Right lung (tissue), 10 donors: ENCODE measurements at places on chromosomes 12 and 14.

- no peak for DNase-seq
Observed at GRCh38 chr12:59980476-59980875, 384.6 kb downstream of the SLC16A7 start.

DNA sequence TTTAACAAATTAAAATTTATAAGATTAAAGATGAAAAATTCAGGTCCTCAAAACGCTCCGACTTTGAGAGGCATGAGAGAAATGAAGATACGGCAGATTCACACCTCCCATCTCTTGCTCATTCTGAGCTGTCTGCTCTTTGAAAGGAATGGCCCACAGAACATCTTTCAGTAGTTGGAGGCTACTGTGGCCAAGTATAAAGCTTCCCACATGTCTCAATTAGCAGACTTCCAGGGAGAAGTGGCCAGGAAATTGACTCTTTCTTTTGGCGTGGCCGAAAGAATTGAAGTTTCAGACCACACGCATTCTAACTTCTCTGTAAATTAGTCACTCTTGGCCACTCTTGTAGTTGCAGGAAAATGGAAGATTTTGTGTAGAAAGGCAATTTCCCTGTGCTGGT lies 129.2 kb downstream of the DIP2B start:
- DNase-seq, result no peak

GRCh38 chr12:123200414-123200813 lies 32.5 kb downstream of the MPHOSPH9 start:
- no peak for DNase-seq

- no peak for DNase-seq
Observed at GRCh38 chr14:66568220-66568619, 60.3 kb downstream of the GPHN start.

- no peak for DNase-seq
Observed at GRCh38 chr14:51732494-51733112, 80.9 kb downstream of the FRMD6 start.

GRCh38 chr12:76144245-76144549 lies 59.7 kb upstream of the NAP1L1 start:
- DNase-seq, result no peak

- DNase-seq, result no peak
Observed at GRCh38 chr12:57309420-57309819, 58.4 kb upstream of the STAC3 start.

- DNase-seq, result no peak
Observed at GRCh38 chr12:41103614-41104013, 84.5 kb upstream of the PDZRN4 start.

GRCh38 chr12:59629890-59630289 lies 34.1 kb downstream of the SLC16A7 start:
- no peak for DNase-seq

- DNase-seq, result no peak
Observed at GRCh38 chr14:99195602-99196309, 76.2 kb downstream of the BCL11B start.

- DNase-seq, result no peak
Observed at GRCh38 chr14:37969511-37969979, 238.2 kb upstream of the SSTR1 start.

DNA sequence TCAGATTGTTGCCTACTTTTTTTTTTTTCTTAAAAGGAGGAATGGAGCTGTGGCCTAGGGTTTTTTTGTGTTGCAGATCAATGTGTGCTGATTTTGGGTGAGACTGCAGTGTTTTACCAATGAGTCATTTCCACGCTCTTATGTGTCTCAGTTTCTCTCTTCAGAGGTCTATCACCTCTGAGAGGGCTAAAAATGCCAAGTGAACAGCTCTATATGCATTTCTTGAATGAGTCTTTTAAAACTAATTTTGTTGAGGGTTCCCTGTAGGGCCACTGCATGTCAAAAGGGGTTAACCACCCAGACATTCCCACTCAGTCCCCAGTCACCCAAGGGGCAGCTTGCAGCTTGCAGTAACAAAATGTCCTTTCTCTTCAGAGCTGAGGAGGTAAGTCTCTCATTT lies 24.3 kb upstream of the GLIPR1L2 start:
- no peak for DNase-seq

DNA sequence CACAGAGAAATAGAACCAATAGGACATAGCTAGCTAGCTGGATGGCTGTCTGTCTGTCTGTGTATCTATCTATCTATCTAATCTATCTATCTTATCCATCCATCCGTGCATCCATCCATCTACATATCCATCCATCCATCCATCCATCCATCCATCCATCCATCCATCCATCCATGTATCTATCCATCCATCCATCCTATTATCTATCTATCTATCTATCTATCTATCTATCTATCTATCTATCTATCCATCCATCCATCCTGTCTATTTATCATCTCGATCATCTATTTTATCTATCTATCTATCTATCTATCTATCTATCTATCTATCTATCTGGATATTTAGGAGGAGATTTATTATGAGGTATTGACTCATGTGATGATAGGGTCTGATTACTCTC lies 84.9 kb downstream of the DNAH10 start:
- DNase-seq, result no peak

- no peak for DNase-seq
Observed at GRCh38 chr12:98911396-98911795, 266.3 kb downstream of the APAF1 start.

DNA sequence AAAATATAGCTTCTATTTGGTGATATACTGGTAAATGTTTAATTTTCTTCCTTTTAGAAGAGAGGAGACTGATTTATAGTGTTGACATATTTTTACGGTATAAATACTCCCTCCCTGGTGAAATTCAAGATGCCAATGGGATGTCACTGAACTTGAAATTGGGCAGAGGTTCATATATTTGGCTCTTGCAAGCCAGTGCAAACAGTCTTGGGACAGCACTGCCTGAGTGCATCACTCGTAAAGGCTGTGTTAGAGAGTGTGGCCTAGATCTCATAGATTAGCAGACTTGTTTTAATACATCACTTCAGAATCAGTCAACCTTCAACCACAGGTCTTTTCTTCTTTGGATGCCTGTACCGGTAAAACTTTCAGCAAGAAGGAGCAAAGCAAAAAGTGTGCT lies 681.0 kb downstream of the NRXN3 start:
- no peak for DNase-seq

- no peak for DNase-seq
Observed at GRCh38 chr12:2242216-2242615, 189.4 kb downstream of the CACNA1C start.

DNA sequence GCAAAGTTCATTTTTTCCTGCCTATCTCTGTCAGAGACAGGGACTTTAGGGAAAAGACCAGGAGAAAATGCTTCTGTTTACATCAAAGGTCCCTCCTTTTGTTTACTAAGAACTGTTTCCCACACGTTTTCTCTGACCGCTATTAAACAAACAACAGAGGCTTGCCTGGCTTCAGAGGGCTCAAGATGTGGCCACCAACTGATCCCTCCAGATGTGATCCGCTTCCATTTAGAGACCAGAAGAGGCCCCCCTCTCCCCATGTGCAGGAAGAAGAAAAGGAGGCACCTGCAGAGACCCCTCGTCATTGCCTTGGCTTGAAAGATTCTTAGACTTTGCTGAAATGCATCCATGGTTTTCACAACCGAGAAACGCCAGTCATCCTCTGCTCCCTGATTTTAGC lies 217.9 kb upstream of the PWP1 start:
- no peak for DNase-seq

DNA sequence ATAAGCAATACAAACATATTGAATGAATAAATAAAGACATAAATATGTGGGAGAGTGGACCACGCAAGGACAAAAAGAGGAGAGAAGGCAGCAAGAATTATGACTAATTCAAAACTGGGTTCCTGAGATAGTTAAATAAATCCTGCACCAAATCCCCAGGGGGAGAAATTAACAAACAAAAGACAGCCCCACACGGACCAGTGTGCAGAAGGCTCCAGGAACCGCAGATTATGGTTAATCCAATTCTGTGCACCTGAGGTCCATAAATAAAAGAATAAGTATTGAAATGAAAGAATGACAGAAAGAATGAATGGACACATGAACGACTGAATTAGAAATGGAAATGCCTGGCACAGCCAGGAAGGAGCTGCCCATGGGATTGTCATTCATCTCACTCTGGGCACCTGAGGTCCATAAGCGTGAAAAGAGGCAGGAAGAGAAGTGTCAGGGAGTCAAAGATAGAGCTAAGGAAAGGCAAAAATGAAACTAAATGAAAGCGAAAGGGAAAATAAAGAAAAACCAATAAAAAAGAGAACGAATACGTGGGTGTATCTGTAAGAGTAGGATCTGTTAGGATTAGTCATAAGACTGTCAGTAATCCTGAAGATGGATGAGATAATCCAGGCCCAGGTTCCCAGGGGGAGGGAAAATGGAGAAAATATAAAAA lies 23.3 kb downstream of the MEG3 start:
- DNase-seq, result no peak

GRCh38 chr12:101009274-101009673 lies 200.8 kb downstream of the SLC5A8 start:
- no peak for DNase-seq

DNA sequence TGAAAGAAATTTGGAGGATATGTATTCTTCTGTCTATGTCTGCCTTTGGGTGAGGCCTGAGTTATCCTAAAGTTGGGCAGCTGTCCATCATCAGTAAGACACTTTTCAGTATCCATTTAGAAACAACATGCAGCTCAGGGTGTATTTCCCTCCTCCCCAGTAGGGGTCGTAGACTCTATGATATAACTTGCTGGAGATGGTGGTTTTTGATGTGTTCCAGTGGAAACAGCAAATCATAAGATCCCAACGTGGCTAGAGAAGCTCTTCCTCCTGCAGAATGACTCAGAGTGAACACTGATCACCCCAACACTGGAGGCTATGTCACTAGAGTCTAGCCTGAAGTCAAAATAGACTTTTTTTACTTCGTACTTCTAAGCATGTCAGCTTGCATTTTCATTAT lies 331.6 kb upstream of the STXBP6 start:
- no peak for DNase-seq

GRCh38 chr14:91298576-91298975 lies 54.1 kb upstream of the GPR68 start:
- no peak for DNase-seq
